ENCODE measurements at places on chromosomes 5 and 9.

DNA sequence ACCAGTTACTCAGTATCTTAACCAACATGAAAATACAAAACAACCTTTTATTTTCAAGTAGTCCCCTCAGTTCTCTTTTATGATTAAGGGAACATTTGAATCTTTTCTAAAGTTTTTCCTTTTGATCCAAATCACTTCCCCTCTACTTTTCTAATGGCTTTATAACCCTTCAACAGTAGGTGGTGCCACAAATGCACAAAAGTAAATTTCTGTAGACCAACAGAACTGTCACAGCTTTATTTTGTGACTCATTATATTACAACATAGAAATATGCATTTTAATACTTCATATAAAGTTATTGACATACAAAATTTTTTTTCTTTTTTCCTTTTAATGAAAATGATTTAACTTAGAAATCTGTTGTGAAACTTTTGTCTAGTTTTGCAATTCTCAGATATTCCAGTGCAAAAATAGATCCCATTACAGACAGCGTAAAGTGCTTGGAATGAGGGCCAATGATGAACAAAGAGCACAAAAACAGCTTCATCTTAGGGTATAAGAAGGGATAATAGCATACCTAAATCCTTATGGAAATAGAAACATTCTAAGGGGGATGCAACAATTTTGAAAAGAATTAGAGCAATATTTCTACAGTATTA is 17.0 kb downstream of the NIPSNAP3B start:
- DNase-seq: peak; percentile 15

DNA sequence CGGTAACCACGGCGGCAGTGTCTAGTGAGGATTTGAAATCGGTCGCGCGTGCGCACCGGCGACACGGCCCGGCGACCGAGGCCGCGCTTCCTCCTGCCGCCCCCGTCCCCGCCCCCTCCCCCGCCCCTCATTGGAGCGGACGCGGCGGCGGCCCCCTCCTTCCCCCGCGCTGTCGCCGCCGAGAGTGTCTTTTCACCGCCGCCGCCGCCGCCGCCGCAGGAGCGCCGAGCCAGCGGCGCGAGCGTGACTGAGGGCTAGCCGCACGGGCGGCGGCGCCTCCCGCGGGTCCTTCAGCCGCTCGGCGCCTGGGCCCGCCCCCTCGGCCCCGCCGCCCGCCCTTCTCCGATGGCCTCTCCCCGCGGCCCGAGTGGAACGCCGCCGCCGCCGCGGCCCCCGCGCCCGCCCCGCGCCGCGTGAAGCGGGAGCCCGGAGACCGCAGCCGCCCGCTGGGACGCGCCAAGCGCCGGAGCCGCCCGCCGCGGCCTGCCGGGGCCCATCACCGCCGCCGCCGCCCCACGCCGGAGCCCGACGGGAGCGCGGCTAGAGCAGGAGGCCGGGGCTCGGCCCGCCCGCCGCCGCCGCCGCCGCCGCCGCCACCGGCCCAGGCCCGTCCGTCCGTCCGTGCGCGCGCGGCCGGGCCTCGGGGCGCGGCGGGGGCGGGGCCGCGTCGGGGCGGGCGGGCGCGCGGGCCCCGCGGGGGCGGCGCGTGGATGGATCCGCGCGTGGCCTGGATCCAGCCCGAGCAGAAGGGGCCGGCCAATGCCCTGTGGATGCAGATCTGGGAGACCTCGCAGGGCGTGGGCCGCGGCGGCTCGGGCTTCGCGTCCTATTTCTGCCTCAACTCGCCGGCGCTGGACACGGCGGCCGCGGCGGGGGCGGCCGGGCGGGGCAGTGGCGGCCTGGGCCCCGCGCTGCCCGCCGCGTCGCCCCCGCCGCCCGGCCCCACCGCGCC is at the start of gene TENT4A:
TSS of gene TENT4A (plus strand) at position 159 of the 952 bp plus-strand sequence. CDS start at position 711, 552 bp downstream.
- peak; percentile 23 for DNase-seq

- DNase-seq: peak; percentile 58
These were observed 859 bp downstream of the CSNK1G3 start for GRCh38 chr5:123512611-123513461.

DNA sequence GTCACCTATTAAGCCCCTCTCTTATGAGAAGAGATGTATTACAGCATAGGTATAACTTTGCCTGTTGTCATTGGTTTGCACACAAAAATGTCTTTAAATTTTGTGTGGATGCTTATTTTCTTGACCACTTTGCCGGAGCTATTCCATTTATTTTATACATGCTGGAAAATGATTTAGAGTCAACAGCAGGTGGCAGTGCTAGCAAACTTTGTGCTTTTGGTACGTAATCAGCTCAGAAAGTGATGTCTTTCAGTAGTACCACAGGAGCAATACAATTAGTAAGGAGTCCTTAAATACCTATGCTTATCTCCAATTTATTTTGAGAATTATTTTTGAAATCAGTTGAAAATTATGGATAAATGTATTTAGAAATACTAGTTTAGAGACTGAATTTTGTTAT is 19.8 kb upstream of the NUDT12 start:
- DNase-seq: peak; percentile 33

DNA sequence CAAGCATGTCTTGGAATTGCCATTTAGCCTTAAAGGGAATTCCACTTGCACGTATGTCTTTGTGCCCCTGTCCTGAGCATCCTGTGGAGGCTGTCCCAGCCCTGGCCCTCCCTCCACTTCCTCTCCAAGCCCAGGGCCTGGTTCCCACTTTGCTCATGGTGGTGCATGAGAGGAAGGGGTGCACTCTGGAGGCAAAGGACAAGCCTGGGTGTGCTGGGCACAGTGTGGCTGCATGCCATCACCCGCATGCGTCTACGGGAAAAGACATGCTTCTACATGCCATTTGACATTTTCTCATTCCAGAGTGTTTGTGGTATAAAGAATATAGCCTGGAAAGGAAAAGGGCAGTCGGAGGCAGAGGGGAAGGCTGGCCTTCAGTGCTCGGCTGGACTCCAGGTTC is 7.2 kb upstream of the IRX2 start:
- no peak for DNase-seq

DNA sequence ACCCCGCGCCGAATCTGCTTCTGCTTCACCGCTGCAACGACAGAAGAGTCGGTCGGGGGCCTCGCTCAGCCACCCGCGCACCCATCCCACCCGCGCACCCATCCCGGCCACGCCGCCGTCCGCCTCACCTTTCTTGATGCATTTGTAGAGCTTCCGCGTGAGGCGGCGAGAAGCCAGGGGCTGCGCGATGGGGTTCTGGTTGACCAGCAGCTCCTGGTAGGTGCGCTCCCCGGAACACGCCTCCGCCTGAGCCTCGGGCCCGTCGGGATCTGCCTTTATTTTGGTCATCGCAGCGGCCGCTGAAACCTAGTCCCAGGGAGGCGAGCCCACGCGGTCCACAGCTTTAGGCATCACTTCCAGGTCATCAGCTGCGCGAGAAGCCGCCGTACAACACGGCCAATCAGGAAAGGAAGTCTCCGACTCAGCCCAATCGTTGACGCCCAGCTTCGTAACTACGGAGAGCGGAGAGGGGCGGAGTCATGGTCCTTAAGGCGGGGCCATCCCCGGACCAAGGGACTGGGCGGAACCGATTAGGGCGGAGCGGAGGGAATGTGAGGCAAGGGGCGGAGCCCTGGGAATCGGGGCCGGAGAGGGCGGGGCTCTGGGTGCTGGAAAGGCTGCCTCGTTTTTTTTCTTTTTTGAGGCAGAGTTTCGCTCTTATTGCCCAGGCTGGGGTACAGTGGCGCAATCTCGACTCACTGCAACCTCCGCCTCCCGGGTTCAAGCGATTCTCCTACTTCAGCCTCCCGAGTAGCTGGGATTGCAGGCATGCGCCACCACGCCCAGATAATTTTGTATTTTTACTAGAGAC is at the start of gene NHP2:
TSS of gene NHP2 (minus strand) at position 356 of the 811 bp plus-strand sequence. CDS start at position 288, 68 bp downstream.
- DNase-seq: peak; percentile 99

DNA sequence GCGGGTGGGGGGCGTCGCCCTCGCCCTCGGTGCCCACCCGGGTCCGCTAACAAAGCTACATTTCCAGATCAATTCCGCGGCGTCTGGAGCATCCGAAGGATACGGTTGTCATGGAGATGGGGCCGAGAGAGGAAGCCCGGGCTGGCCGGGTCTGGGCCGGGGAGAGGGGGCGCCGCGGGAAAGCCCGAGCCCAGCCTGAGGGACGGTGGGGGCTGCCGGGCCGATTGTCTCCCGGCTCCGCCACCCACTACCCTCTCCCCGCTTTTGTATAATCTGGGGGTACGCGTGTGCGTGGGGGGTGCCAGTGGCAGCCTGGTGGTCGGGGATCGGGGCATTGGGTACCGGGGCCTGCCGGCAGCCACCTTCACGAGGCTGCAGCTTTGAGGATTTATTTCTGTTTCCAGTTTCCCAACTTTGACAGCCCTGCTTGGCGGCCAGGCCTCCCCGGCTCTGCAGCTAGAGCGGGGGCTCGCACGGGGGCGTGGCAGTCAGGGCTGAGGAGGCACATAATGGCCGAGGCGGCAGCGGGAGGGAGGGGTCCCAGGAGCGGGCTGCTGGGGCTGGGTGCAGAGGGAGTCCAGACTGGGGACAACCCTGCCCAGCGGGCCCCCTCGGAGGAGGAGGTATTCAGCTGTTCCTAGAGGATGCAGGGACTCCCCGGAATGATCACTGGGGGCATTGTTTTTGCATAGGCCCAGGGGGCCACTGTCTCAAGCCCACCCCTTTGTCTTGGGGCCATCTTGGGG is 626 bp downstream of the PSD2 start:
- DNase-seq: no peak

- DNase-seq: no peak
These were observed 92.8 kb downstream of the MVB12B start for GRCh38 chr9:126419475-126419874.

- DNase-seq: no peak
These were observed 297.9 kb downstream of the TLE1 start for GRCh38 chr9:81391457-81391825.

DNA sequence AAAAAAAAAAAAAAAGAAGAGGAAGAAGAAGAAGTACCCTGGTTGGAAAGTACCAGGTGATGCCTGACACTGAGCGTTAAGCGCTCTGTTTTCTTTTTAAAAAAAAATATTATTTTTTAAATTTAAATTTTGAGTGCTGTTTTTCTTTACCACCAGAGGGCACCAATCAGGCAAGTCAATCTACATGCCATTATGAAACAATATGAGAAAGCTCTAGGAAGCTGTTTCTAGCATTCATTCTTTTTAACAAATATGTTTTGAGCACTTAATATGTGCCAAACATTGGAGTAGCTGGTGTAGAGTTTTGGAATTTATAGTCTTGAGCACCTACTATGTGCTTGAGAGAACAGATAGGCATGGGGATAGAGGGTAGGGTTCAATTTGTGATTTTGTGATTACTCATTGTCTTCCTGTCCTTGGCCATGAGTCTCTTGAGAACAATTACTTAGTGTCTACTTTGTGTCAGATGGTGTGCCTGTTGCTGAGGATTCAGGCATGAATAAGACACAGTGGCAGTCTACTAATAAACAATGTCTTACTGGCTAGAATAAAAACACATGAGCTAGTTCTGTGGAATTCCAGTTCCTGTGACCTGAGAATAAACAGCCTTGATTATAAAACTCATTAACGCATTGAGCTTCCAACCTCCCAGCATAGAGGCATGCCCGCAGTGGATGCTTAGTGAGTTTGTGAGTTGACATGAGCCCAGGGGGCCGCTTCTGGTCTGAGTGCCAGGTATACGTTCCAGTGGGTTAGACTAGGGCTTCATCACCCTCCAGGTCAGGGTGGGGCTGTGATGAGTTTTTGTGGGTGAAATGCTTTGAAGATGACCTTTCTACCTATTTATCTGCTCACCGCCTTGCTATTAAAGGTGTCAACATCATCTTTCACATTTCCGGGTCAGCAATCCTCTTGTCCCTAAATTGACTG is 3.0 kb upstream of the UBE2R2 start:
- peak; percentile 55 for DNase-seq

- no peak for DNase-seq
These were observed 51.1 kb downstream of the STARD4 start for GRCh38 chr5:111461255-111461671.

DNA sequence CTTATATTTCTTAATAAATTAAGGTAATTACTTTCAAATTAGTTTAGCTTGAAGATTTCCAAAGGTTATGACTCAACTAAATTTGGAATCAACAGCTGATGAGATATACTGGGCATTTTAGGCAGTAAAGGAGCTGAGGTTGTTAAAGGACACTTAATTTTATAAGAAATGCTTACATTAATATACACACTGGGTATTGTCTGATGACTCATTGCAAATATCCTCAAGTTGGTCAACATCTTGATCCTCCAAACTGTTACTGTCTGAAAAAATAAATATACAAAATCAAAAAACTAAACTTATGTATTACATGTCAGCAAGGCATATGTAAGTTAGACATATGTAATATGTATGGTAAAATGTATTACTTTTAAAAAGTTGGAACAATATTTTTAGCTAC is 3.4 kb downstream of the GFM2 start:
- DNase-seq: no peak

DNA sequence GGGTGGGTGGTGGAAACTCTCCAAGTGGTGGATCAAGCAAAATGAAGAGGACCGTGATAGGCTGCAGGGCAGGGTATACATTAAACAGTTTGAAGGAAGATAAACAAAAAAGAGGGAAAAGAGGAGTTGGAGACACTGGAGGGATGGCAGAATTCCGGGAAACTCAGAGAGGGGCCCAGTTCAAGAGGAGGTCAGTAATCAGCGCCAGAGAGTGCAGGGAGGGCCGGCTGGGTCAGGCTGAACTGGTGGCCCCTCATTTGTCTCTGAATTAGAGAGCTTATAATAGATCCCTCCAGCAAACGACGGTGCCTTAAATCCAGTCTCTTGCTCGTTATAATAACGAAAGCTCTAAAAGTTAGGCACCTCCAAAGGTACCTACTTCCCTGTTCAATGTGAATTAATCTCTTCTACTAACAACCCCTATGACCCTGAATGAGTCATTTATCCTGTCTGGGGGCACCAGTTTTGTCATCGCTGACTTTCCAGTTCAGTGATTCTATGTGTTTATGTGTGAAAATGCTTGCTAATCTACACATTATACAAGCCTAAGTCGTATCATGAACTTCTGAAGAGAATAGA is 2.4 kb upstream of the ZSWIM6 start:
- DNase-seq: peak; percentile 72

DNA sequence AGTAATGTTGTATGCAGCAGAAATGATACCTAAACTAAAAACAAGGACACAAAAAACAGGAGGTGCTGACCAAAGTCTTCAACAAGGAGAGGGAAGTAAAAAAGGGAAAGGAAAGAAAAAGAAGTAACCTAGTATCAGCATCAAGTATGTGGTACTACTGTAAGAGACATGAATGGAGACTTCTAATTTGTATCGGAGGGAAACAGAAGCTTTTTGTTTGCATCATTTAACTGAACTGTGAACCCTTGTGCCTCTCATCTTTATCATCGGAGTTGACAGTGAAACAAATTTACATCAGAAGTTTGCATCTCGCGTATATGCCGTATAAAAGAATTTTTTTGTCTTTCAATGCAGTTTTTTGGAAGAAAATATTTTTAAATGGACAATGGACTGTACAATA is 6.3 kb downstream of the SRP19 start:
- DNase-seq: no peak

- DNase-seq: no peak
These were observed 133.5 kb downstream of the FAM114A2 start for GRCh38 chr5:153905219-153905618.

- DNase-seq: no peak
These were observed 758.6 kb upstream of the DMAC1 start for GRCh38 chr9:8558176-8558575.

GRCh38 chr5:35281613-35282012 is 51.3 kb upstream of the PRLR start:
- no peak for DNase-seq
